ENCODE measurements at places on chromosomes 4 and X.

DNA sequence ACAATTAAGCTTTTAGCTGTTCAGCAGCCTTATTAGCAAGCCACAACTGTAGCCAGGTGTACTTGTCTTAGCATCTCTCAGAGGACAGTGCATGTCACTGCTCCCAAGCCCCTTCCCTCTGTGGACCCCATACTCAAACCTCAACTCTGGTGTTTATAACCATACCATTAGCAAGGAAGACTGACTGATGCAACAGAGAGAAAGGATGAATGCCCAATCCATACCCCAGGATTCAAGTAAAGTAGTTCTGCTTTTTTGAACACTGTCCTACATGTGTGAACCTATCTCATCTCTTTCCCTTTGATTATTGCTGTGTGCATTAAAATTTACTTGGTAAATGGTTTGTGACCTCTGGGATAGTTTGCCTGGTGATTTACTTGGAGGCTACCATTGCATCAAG lies 22.8 kb upstream of the CYBB start:
- no peak for DNase-seq

DNA sequence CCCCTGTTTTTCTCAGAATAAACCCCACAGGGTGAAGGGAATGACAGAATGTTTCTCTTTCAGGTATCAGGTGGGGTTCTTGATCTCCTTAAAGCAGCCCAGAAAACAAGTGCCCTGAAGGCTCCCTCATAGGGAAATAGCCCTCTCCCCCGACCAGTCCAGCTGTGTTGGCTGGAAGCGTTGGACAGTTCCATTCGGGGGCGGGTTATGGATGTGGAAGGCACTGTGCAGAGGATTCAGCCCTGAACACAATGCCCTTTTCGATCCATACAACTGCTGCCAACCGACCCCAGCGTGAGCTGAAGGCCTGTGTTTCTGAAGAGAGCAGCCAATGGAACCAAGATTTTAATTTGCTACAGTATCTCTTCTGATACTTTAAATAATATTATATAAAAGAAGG lies 41.5 kb downstream of the SEL1L3 start:
- DNase-seq: no peak

- DNase-seq: peak; percentile 63
Observed at GRCh38 chr4:74304095-74304625, 4.1 kb upstream of the EPGN start.

DNA sequence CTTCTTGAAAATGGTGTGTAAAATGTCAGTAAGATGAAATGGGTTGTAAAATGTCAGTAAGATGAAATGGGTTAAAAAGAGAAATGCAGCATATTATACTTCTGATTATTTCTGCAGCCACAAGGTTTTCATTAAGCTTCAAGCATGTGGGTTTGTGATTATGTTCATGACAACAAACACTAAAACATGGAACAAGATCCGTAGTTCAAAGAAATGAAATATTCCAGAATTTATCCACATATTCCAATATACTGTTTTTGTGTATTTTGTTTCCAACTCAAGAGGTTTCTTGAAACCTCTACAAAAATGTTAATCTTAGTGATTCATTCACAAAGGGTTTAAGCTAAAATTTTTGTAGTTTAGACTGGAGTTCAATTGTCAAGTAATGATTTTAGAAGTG lies 84.0 kb downstream of the ADAMTS3 start:
- DNase-seq: no peak

DNA sequence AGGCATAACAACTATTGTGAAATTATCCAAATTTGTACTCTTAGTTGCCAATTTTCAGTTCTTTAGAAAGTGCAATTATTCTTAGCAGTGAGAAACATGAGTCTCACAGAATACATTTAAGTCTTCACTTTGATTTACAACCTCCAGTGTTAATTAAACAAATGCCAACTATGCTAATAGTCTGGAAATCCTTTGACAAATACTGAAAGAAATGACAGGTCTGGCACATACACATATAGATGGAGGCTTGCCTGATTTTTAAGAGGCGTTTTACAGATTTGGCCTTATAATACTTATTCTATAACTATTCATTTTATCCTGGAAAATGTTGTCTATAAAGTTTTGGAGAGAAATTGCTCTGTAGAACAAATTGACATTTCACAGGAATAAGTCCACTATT lies 320.1 kb downstream of the TRIML1 start:
- DNase-seq: no peak

DNA sequence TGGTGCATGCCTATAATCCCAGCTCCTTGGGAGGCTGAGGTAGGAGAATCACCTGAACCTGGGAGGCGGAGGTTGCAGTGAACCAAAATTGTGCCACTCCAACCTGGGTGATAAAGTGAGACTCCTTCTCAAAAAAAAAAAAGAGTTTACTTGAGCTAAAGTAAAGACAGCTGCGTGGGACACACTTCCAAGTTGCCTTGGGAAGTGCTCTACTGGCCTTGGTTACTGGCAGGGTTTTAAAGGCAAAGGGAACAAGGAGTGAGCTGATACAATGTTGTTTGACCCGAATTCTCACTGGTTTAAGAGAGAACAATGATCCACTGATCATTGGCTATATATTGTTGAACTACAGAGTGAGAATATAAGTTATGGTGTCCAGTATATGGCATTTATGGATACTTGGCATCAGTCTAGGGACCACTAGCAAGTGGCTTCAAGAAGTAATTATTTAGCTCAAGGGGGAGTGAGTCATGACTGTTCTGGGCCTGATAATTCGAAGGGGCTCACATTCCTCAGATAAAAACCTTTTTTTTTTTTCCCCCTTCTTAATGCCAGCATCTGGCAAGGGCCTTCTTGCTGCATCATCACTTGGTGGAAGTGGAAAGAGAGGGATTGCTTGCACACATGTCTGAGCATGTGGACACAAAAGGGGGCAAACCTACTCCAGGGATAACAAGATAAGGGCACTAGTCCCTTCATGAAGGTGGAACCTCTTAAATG lies 32.3 kb downstream of the GRK4 start:
- peak; percentile 24 for DNase-seq

GRCh38 chr4:169266661-169267060 lies 4.1 kb downstream of the SH3RF1 start:
- DNase-seq: no peak

GRCh38 chr4:89765528-89765927 lies 71.4 kb downstream of the SNCA start:
- no peak for DNase-seq

- no peak for DNase-seq
Observed at GRCh38 chr4:11427121-11427996, 1.3 kb downstream of the HS3ST1 start.

DNA sequence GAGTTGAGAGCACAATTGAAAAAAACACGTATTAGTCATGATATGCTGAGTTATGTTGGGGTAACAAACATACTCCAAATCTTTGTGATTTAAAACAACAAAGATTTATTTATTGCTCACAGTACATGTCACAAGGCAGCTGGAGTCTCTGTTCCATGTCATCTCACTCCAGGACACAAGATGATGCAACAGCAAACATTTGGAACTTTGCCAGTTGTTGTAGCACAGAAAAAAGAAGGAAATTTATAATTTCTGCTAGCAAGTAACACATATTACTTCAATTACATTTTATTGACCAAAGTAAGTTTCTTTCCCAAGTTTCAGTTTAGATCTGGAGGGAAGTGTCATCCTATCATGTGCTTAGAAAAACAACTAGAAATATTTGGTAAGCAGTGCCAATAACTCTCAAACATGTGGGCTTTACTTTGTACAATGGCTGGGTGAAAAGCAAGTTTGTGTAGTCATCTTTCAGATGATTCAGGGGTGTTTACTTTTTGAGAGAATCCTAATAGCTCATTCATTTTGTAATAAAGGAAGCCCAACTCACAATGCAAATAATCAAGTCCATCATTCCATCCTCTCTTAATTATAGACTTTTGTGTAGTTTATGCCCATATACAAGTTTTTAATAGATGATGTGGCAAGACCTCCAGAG lies 452.3 kb downstream of the ZIC3 start:
- no peak for DNase-seq

DNA sequence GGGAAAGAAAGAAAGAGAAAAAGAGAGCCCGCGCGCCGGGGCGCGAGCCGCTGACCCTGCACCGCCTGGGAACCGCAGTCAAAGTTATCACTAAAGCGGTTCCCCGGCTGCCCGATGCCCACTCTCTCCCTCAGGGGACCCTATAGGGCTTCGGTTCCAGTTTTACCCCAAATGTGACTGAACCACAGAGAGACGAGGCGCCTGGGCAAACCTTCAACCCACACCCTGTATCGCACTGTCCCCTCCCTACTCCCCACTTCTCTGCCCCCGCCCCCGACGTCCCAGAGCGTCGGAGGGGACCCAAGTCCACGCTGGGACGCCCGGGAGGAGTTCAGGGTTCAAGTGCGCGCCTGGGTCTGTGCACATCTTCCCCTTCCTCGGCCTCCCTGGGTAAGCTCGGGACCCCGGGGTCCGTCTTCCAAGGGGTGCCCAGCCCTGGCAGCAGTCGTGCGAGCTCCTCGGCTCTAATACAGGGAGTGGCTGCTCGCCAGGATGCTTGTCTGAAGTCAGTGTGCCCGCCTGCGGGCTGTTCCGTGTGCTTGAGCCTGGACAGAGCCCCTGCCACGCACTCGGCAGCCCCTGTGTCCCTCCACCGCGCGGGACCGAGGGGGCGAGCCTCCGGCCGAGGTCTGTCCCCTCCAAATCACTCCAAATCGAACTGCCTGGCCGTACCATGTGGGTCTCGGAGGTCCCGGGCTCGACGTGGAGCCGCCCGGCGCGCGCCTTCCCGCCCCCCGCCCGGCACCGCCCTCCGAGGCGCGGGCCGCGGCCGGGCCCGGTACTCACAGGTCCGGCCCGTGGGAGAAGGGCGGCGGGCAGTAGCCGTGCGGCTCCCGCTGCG lies 960 bp downstream of the TRPC3 start:
- DNase-seq: peak; percentile 16

- no peak for DNase-seq
Observed at GRCh38 chrX:112677167-112677566, 2.6 kb downstream of the LHFPL1 start.

DNA sequence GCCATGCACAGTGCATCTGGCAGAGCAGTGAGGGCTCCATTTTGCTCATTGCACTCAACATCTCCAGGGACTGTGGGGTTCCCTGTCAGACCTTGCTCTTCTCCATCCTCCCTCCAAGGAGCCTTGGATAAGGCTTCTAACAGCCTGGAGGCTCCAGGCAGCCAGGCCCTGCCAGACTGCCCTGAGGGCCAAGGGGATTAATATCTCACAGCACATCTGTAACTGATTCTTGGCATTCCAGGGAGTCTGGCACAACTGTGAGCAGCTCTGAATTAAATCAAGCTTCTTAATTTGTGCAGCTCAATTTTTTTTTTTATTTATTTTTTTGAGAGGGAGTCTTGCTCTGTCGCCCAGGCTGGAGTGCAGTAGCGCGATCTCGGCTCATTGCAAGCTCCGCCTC lies 224.5 kb upstream of the PGRMC2 start:
- DNase-seq: no peak

- no peak for DNase-seq
Observed at GRCh38 chr4:166994686-166995085, 239.6 kb downstream of the SPOCK3 start.

DNA sequence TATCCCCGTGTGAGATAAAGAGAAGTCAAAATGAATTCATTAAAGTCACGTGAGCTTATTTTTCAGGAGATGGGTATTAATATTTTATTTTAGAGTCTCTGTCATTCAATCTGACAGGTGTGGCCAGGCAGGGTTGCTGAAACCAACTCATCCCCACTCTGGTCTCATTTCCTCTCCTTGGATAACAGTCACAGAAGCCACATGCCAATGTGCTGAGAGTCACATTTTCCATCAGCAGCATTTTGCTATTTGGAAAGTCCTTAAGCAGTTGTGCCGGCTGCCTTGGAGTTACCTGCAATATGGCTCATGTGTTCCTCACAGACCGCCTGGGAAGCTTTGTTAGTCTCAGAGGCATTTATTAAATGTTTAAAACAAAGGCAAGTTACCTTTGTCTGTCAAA lies 302.3 kb downstream of the DCHS2 start:
- DNase-seq: no peak

DNA sequence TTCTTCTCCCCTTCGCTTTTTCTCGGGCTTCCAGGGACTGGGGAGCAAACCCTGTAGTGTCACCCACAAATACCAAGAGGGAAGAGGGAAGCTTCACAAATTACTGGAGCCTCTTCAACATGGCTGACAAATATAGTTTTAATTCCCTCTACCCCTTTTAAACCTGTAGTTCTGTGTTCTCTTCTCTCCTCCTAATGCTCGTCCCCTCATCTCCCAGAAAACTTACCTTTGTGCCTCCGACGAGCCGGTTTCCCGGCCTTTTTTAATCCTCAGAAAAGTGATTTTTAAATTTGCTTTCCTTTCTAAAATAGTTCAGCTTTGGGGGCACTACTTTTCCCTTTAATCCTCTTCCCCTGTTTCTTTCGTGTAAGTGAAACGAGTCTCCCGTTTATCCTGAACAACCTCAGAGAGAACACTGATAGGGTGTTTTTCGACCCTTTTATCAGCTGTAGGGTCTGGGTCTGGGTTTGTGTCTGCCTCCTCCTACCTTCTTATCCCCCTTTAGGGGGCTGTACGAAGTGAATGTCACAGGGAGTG lies 408 bp downstream of the TET2 start:
- DNase-seq: no peak
